Activated gamma-delta T cell treated with Interleukin-2 at 50 U/mL for 16 hours (primary cell): ENCODE measurements at places on chromosomes 3 and 15.

DNA sequence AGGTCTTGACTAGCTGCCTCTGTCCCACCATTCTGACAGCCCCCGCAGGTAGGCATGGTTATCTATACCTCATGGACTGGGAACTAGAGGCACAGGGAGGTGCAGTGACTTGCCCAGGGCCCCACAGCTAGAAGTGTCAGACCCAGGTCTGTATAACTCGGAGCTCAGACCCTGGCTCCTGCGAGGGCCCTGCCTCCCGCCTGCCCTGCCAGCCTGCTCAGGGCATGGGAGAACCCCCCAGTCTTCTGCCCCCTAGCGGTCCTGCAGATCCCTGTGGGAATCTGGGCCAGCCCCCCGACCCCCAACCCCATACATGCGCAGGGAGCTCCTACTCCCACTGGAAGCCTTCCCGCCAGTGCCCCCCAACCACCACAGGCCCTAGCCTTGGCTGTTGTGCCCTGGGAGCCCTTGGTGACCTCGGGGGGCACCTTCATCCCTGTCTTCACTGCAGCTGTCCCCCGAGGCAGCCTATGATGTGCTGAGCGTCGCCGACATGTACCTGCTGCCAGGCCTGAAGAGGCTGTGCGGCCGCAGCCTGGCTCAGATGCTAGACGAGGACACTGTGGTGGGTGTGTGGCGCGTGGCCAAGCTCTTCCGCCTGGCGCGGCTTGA, 6.9 kb downstream of the ABTB1 start:
- DNase-seq = no peak

- DNase-seq = peak; percentile 70
Observed at GRCh38 chr3:49165771-49166751, at the start of gene CCDC71. CCDC71 (minus strand) TSS chr3:49166331; CDS start chr3:49164208, 2,123 bp downstream.

DNA sequence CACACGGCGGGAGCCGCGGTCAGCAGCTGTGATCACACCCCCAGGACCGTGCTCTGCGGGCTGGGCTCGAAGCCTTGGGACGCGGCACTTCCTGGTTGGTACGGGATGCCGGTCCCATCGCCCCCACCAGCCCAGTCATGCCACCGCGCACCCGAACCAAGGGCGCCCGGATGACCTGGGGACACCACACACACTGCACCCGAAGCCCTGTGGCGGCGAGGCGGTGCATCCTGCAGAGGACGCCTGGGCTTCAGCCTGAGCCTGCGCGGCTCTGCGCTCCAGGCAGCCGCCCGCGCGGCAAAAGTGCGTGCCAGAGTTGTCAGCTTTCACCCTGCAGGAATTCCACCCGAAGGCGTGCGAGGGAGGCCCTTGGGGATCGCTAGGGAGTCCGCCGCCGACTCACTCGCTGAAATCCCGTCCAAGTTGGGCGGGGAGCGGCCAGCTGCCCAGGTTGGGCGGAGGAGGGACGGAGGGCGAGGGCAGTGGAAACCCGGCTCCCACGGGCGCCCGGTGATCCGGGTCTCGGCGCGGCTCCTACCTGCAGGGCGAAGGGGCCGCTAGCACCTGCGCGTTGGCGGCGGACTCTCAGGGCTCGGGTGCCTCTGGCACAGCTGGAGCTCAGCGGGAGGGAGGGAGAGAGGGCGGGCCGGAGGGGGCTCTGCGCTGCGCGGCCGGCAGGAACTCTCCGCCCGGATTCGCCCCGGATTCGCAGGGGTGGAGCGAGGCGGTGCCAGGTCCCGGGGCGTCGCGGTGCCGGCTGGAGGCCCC, at the start of gene PLD1:
Gene PLD1, minus strand, starts transcription at position 623 of the 768 bp plus-strand sequence. CDS start 72,432 bp downstream, outside the sequence.
- peak; percentile 48 for DNase-seq

- DNase-seq = no peak
Observed at GRCh38 chr15:87620393-87620792, 636.1 kb downstream of the NTRK3 start.

DNA sequence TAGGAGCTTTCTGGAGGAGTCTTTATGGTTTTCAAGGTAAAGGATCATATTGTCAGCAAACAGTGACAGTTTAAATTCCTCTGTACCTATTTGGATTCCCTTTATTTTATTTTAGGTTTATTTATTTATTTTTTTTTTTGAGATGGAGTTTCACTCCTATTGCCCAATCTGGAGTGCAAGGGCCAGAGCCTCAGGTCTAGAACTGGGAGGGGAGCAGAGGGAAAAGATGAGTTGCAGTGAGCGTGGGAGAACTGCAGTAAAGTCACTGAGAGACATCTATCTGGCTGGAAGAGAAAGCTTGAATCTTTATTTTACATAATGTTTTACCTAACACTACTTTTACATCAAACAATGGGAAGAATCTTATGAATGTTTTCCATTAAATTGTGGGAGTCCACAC, 49.5 kb upstream of the GK5 start:
- DNase-seq = no peak

DNA sequence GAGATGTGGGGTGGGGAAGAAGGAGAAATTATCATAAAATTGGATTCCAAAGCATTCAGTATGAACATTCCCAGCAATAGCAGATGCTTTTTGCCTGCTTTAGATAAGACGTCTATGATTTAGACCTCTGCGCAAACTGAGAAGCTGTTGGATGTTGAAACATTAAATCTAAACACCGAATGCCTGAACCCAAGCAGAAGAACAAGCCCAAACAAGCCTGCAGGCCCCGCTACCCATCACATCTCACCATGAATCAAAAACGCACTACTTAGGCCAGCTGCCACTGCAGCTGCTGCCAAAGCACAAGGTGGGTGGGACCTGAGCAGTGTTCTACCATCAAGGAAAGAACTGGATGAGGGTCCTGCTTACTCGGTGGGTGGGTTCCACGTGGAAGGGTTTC, 24.4 kb upstream of the THBS1 start:
- DNase-seq = no peak

DNA sequence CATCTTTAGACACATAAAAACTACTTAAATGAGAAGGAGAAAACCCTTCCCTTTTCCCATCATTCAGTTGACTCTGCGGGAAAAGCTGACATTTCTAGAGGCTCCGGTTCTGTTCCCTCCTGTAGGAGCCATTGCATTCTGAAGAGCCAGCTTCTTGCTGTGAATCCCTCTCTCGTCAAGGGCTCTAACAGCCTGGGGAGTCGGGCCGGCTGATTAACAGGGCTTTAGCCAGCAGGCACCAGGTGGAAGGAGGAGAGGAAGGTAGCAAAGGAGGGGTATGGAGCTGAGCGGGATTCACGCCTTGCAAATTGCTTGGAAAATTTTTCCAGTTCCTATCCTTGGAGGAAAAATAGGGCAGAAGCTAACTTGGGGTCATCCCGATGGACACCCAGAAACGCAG, 108.3 kb upstream of the UBE2E1 start:
- no peak for DNase-seq

GRCh38 chr15:67166280-67167009, 88.0 kb downstream of the AAGAB start:
- no peak for DNase-seq

DNA sequence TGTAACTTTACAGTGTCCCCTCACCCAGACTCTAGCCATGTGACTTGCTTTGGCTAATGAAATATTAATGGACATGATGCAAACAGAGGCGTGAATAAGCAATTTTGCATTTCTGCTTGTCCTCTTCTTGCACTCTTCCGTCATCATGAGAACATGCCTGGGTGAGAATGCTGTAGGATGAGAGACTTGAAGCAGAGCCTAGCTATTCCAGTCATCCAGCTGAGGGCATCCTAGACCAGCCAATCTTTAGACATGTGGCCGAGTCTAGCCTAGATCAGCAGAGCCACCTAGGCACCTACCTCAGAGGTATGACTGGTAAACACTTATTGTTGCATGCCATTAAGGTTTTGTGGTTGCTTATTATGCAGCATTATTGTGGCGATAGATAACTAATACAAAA, 450.5 kb upstream of the AZI2 start:
- DNase-seq = no peak

DNA sequence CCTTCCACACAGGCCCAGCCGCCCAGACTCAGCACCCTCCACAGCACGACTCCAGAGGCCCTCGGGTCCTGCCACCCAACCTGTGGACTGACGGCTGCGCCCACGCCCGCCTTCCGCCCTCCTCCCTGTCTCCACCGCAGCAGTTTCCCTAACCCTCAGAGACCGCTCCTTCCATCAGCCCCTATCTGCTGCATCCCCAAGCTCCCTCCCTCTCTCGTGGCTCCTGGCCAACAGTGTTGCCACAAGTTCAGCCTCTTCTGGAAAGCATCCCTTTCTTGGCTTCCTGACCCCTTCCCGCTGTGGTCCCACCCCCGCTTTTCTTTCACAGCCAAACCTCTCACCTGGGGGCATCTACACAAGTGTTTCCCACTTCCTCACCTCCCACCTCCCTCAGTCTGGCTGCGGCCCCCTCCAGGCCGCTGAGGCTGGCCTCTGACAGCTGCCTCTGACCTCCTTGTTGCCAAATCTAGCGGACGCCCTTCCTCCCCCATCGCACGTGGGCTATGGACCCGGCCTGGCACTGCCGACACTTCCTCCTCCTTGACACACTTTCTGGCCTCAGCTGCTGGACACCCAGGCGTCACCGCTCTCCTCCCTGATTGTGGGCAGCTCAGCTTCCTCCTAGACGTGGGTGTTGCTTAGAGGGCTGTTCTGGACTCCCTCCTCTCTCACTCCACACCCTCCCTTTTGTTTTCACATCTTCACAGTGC, 168.8 kb upstream of the TLE3 start:
- no peak for DNase-seq

DNA sequence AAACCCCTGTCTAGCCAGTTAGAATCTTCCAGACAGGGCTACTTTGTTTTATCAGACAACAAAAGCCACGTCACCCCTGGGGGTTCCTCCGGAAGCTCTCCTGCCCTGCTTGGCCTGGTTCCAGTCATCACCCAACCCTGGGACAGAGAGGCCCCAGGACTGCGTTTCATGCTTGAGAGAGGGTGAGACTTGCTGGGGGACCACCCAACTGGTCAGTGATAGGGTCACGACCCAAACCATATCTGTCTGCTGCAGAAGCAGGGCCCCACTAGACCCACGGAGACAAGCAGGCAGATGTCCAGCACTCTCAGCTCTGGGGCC, 1.2 kb downstream of the NT5DC2 start:
- peak; percentile 48 for DNase-seq

DNA sequence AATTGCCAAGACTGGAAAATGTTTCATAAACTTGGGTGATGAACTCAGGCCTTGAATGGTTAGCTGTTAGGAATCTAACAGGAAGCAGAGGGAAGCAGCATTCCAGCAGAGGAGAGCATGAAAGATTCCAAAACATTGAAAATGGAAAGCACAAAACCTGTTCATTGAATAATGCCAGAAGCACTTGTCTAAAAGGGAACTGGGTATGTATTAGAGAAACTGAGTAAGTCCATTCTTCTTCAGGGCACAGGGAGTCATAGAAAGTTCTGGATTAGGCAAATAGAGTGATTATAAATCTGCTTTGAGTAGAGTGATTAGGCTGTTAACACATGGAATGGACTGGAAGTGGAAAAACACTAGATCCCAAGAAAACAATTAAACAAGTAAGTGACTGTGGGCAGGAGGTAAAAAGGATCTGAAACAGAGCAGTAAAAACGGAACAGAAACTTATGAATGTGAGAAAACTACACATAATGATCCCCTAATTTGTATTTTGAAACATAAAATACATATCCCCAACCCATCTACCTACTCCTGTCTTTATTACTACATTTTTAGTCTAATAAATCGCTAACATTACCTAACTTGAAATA, 343.4 kb downstream of the TBC1D5 start:
- DNase-seq = no peak

DNA sequence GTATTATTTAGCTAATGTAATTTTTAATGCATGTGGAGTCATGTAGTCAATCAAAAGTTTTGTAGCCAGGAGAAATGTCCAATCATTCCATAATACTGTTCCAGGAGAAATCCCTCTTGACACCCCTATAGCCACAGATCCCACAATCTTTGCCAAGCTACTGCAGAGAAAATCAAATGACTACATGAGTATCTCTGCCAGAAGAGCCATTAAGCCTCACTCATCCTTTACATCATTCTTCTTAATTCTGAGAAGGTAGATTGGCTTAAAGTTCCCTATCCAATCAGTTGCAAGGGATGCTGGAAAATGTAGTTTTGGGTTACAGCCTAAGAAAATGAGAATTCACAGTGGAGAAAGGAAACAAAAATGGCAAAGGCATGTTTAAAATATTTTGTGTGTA, 502.1 kb downstream of the ZBBX start:
- DNase-seq = no peak

DNA sequence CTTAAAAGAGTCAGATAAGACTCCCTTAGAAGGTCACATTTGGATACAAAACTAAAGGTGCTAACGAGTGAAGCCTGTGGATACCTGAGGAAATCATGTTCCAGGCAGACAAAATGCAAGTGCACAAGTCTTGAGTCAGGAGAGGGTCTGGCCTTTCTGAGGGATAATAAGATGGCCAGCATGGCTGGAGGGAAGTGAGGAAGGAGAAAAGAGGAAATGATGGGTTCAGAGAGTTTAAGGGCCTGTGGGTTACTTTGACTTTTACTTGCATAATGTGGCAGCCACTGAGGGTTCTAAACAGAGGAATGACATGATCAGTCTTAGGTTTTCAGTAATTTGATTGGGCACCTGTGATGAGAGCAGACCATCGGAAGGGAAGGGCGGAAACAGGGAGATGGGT, 3.5 kb upstream of the ROPN1B start:
- no peak for DNase-seq

- DNase-seq = no peak
Observed at GRCh38 chr3:16430717-16431630, 82.5 kb downstream of the RFTN1 start.

GRCh38 chr15:62953021-62953420, 89.5 kb upstream of the TPM1 start:
- no peak for DNase-seq

DNA sequence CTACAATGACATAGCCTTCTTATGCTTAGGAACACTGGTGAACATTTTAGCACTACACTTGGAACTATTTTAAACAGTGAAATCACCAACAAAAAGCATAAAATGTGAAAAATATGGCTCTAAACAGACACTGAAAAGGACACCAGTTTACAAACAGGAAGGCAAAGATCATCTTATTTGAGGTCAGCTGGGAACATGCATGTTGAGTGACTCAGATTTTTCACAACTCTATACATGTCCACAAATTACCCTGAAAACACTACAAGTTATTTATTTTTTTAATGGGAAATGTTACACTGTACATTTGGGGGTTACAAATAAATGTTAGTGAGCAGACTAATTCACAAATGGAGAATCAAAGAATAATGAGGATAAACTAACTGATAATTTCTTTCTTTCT, 12.5 kb upstream of the GK5 start:
- DNase-seq = no peak

DNA sequence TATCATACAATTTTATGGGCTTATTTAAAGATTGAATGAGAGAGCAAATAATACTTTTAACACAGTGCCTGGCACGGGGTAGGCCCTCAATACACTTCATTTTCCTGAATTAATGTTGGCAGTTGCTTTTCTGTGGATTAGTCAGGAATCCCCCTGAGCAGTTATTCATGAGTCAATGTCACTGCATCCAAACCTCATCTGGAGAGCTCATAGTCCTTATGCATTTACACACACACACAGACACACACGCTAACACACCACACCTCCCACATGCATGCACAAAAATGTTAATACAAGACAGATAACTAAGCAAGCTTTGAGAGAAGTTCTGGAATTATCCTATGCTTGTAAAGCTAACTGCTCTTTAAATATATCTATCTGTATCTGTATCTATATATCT, 34.0 kb upstream of the TNFAIP8L3 start:
- no peak for DNase-seq

- no peak for DNase-seq
Observed at GRCh38 chr15:59105854-59106253, 908 bp downstream of the CCNB2 start.
